Globus pallidus (tissue), 1 donor: ENCODE measurements at places on chromosomes 4 and X.

DNA sequence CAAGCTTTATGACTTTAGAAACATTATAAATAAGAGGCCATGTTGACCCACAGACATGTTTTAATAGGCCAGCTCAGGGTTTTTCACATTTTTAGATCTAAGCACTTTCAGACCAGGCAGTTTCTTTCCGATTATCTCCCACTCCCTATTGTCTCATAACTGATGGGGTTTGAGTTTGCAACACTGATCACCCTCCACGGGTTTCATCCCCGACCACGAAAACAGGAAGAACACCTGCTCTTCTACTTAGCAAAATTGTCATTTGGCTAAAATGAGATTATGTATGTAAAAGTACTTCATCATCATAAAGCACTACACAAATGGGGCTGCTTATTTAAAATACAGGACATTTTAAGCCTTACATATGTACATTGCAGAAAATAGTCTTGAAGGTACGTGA, 407.9 kb downstream of the HNRNPD start:
- no peak for DNase-seq

DNA sequence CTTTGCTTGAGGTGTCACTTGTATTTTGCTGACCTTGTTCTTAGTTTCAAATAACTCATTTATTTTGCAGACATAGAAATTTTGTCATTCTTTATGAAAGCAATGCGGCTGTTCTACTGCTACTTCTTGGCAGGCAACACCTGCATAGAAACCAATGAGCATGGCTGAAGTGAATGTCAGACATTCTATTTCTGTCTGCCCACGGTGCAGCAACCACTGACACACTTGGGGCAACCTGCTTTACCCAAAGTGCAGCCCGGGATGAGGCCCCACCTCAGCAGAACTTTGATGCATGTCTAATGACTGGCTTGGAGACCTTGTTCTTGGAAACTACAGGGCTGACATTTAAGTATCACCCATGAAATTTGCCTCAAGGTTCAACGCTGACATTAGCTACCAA, 93.6 kb downstream of the RBM47 start:
- no peak for DNase-seq

- DNase-seq, result no peak
Observed at GRCh38 chr4:13527981-13528820, 16.1 kb downstream of the NKX3-2 start.

DNA sequence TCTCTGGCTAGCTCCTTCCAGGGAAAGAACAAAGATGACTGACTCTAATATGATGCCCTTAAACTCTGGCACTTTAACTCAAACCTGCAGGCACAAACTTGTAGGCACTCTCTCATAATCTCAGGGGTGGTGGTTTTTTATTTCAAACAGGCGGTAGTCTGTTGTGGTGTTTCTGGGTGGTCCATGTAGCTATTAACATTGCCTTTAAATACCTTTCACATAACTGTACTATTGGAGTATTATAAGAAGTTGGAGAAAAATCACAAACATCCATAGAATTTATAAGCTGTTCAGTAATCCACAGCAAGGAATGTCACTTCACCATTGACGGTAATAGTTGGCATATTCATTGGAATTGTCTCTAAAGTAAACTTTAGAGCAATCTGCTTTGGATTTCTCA, 204.2 kb upstream of the PDE5A start:
- no peak for DNase-seq

GRCh38 chr4:22268350-22269025, 247.4 kb downstream of the ADGRA3 start:
- no peak for DNase-seq

- no peak for DNase-seq
Observed at GRCh38 chr4:88756149-88756548, 58.5 kb upstream of the NAP1L5 start.

GRCh38 chr4:85928775-85929591, 430.9 kb downstream of the MAPK10 start:
- no peak for DNase-seq

GRCh38 chr4:89820010-89820409, 17.0 kb downstream of the SNCA start:
- no peak for DNase-seq

DNA sequence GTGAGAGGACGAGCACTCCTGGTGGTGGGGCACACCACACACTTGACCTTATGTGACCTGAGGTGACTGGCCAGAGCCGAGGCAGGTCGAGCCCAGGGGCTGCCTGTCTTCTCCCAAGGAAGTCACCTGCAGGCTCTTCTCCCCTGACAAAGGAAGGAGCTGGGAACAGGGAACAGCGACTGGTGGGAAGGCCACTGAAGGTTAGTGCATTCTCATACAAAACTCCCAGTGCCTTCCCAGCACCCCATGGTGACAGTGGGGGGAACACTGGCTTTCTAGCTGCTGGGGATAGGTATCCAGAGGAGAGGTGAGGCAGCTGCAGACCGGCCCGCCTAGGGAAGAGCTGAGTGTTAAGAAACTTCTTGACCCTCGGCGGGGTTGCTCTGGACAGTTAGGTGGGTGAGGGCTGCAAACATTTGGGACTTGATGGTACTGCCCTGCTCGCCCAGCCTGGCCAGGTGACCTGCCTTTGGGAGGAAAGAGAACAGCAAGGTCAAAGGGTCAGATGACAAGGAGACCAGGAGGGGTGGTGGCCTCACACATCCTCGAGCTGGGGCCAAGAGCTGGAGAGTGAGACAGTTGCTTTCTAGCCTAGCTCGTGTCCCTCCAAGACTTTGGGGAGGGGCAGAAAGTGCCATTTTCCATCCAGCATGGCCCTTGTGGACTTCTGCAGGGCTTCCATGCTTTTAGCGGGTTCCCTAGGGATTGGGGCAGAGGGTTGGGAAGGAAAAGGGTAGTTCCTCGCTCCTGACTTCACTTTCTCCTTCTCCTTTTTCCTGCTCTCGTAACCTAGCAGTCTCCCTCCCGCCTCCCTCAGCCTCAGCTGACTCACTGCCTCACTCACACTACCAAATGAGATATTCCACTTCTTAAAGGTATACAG, 2.7 kb downstream of the NALF2 start:
- DNase-seq, result no peak

DNA sequence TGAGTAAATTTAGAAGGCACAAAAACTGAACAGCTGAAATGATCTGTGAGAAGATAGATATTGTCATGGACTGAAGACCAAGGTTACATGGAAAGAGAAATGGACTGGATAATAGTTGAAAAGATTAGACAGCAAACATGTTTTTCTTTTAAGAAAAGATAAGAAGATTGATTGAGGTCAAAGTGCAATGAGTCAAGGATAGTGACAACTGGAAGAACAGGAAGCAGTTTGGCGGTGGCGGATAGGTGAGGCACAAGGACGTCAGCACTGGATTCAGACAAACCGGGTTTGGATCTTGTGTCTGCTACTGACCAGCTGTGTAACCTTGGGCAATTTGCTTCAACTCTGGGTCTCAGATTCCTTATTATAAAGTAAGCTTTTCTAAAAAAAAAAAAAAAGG, 2.0 kb upstream of the HPGD start:
- DNase-seq, result no peak

DNA sequence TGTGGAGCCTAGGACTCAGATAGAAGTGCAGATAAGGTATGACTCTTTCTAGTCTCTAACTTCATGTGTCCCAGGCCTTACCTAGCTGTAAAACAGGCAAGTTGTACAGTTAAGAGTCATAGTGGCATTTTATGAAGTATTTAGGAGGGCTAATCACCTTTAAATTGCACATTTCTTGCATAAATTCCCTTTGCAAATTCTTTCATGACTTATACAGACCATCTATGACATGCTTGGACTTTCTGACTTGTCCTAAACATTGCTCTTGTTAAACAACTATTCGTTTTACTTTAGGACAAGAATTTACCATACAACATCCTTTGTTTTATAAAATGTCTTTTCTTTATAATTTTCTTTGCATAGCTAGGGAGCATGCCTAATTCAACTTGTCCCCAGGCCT, 7.8 kb upstream of the RRAGB start:
- no peak for DNase-seq

DNA sequence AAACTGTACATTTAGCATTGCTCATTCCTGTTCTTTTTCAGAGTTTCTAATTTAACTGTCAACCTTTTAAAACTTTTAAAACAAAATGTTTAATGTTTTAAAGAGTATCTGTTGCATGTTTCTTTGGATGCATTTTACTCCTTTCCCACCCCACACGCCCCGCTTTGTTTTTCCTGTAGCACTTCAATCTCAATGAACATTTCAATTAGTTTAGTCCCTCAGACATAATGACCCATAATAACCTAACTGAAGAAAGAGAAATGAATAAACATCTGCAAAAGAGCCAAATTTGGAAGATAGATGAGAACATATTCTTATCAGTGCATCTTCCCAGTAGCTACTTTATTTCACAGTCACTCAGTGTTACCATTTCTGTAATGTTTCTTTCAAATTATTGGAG, 7.5 kb downstream of the PCDH10 start:
- DNase-seq, result peak; percentile 54

DNA sequence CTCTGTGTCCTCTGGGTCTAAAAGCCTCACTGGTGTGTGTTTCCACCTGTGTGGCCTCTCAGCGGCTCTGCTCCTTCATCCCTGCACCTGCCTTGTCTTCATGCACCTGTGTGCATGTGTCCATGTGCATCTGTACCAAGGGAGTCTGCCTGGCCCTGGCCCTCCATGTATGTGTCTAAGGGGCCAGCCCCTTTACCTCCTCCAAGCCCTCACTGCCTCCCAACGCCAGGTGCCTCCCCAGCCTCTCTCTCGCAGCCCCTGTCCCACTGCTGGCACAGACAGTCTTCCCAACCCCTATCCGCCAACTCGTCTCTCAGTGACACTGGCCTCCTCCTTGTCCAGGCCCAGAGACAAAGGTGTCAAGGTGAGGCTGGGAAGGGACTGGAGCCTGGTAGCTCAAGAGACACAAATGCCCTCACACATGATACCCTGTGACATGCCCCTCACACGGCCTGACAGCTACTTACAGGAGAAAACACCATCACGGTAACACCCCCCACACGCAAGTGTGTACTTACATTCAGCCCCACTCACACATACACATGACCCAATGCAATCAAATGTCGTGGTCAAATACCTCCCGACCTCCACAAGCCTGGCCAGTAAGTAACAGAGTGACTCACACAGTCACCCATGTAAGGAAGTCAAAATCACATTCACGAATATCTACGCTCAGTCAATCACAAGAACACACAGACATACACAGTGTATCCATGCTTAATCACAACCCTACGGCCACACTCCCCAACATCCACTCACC, 11.4 kb downstream of the L1CAM start:
- no peak for DNase-seq

GRCh38 chrX:22800360-22800759, 199.4 kb upstream of the DDX53 start:
- no peak for DNase-seq

- peak; percentile 1 for DNase-seq
Observed at GRCh38 chr4:171676555-171677215, 136.5 kb upstream of the GALNTL6 start.

DNA sequence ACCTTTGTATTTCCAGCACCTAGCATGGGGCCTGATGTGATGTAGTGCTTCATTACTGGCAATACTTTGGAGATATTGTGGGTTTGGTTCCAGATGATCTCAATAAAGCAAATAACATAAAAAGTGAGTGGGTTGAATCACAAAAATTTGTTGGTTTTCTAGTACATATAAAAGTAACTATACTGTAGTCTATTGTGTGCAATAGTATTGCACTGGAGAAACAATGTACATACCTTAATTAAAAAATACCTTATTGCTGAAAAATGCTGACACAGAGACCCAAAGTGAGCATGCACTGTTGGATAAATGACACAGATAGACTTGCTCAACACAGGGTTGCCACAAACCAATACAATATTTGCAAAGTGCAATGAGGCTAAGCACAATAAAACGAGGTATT, 17.7 kb upstream of the MGST2 start:
- DNase-seq, result no peak

DNA sequence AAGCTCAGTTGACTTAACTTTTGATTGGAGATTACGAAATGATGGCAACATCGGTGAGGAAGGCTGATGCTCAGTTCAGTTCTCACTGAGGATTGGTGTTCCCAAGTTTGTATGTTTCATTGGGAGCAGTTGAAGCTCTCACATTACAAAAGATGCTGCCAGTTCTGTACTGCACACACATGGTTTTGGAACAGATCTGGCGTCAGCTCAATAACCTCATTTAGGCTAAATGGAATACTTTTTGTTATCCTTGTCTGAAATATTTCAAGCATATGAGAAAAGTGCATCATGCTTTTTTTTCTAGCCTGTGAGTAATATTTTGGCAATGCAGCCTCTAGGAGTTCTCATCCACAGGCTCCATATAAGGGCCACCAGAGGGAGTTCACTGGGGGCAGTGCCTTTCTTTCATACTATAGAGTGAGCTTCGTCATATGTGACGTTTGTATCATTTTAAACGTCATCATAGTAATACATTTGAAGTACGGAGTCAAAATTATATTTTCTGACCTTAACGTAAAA, 4.1 kb downstream of the ENPEP start:
- no peak for DNase-seq

DNA sequence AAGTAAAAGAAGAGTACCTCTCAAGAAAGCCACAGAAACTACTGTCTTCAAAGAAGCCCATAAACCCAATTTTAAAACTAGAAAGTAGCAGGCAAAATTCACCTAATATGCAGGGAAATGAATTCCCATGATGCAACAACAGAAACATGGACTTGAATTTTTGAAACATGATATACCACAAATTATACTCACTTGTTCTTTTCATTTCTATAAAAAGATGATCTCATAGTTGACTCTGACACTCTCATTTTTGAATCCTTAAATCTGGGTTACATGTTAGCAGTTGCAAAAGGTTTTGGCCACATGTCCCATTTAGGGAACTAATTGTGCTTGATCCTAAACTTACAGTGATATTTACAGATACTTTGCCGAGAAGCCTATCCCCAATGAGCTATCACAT, 1130.8 kb downstream of the FAT4 start:
- no peak for DNase-seq

DNA sequence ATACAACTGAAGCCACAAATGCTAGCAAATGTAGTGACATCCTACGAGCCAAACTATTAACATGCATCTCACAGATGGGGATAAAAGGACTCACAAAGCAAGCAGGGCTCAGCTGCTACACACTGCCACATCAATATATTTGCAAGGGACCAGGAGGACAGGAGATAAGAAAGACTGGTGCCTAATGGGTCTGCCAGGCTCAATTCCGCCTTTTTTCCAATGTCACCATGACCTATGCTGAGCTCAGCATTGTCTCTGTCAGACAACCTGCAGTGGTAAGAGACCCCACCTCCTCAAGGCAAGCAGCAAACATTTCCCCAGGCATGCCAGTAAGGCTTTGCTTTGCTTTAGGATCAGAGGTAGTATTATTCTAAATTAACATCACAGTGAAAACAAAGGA, 435 bp downstream of the DCX start:
- DNase-seq, result no peak

DNA sequence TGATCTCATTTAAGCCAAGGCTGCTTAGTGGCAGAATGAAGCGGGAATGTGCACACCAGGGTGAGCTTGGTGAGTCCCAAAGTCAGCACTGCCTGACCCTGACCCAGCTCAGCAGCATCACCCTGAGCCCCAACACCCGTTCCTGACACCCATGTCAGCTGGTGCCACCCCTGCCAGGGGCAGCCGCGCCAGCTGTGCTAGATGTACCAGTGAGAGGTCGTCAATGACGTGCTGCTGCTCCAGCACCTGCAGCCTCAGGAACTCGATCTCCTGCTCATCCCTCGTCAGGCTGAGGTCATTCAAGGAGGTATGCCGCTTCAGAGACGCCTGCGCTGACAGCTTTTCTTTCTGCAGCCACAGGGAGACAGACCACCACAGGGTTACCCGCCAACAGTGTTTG, 61.7 kb upstream of the C4orf50 start:
- DNase-seq, result no peak

GRCh38 chrX:107734646-107735045, 40.9 kb downstream of the TSC22D3 start:
- no peak for DNase-seq
